ENCODE measurements at places on chromosomes 3 and 15. TPM values are rescaled to one million over a fixed set of nuclear protein-coding genes. Genes with fewer than 3 reads are reported as not detected.

- peak overlapping the region; percentile 83 for H3K27ac ChIP-seq
- H3K27me3 ChIP-seq, result no peaks in the 10 kb centered on the region
- H3K36me3 ChIP-seq, result peaks cover 67% of the 10 kb centered on the region
- peaks cover 29% of the 10 kb centered on the region for H3K4me1 ChIP-seq
- peak; percentile 59 for DNase-seq
These were observed 34.8 kb downstream of the ATG7 start for GRCh38 chr3:11306817-11307589.

Gene RNF111
- 38.9 TPM for total RNA-seq

DNA sequence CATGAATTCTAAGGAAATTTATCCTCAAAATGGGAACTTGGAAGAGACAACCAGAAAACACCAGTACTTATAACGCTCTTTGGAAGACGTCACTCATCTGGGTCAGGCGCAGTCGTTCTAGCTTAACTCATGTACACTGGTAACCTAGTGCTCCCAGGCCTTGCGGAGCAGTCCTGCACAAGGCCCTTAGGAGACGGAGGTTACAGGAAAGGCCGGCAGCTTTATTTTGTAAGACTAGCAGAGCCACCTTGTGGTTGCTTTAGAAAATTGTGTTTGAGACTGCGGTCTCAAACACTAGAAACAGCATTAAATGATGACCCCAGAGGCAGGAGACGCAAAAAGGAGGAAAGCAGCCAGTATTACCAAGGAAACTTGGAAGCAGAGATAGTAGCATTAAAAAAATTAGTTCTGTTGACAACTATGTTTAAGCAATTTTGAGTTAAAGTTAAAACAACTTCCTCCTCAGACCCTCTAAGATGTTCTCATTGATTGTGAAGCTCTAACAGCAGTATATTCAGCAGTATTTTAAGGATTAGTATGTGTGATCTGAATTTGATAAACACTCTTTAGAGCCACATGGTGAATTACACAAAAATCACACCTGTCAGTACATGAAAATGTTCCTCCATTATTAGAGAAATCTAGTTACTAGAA, 141.9 kb upstream of the C2CD4B start:
- peaks cover 9% of the 10 kb centered on the region for H3K4me1 ChIP-seq
- H3K36me3 ChIP-seq, result no peaks in the 10 kb centered on the region
- H3K27ac ChIP-seq, result no peak overlapping the region
- no peak for DNase-seq

- H3K4me3 ChIP-seq, result no peak overlapping the region
- H3K27me3 ChIP-seq, result peaks cover 23% of the 10 kb centered on the region
- H3K27ac ChIP-seq, result no peak overlapping the region
- H3K36me3 ChIP-seq, result no peaks in the 10 kb centered on the region
- no peak for DNase-seq
These were observed 75.3 kb downstream of the CYP19A1 start for GRCh38 chr15:51263116-51263515.

Gene RYR3
- not detected for total RNA-seq

Gene ARGFX
- total RNA-seq, result not detected

GRCh38 chr3:126464093-126464492, 11.6 kb downstream of the ZXDC start:
- DNase-seq, result no peak
- no peaks in the 10 kb centered on the region for H3K27me3 ChIP-seq
- H3K36me3 ChIP-seq, result peaks cover 55% of the 10 kb centered on the region
- peaks cover 18% of the 10 kb centered on the region for H3K4me1 ChIP-seq
- no peak overlapping the region for H3K4me3 ChIP-seq

Gene RTP1
- total RNA-seq, result not detected

GRCh38 chr15:57795261-57795660, 88.7 kb downstream of the POLR2M start:
- H3K4me3 ChIP-seq, result no peak overlapping the region
- H3K4me1 ChIP-seq, result no peaks in the 10 kb centered on the region
- peaks cover 9% of the 10 kb centered on the region for H3K27me3 ChIP-seq
- H3K27ac ChIP-seq, result no peak overlapping the region
- no peaks in the 10 kb centered on the region for H3K36me3 ChIP-seq

DNA sequence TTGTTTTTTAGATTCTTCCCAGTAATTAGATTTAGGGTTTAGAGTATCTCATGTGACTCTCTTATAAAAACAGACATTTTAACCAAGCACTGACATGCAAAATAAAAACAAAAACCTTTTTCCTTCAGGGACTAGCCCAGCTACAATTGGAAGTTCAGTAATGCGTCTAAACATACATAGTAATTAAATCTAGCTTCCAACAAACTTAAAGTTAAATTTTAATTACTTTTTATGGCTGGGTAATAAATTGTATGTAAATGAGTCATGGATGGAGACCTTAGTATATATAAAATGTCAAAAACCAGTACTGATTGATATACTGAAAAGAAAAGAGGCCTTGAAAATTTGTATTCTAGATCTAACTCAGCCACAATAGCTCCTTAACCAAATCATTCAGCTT, 43.6 kb upstream of the AP4E1 start:
- no peaks in the 10 kb centered on the region for H3K36me3 ChIP-seq
- H3K4me1 ChIP-seq, result no peaks in the 10 kb centered on the region
- no peak for DNase-seq
- H3K27ac ChIP-seq, result no peak overlapping the region
- H3K27me3 ChIP-seq, result peaks cover 6% of the 10 kb centered on the region
- no peak overlapping the region for H3K4me3 ChIP-seq

DNA sequence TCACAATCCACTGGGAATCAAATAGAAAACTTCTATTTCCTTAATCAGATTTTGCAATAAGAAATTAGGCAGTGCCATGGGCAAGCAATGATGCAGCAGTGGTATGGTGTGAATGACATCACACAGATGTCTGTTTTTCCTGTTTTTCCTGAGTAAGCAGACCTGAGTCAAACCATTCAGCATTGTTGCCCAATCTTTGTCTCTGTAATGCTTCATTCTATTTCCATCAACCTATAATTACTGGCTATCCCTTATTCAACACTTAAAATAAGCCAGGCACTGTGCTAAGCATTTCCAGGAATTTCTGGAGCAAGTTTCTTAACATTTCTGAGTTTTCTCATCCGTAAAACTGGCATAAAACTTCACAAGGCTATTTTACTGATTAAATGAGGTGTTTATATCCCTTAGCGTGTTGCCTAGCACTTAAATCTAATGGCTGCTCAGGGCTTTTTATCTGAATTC, 11.3 kb upstream of the OXSR1 start:
- H3K4me3 ChIP-seq, result no peak overlapping the region
- H3K36me3 ChIP-seq, result no peaks in the 10 kb centered on the region
- H3K27me3 ChIP-seq, result no peaks in the 10 kb centered on the region
- H3K4me1 ChIP-seq, result peaks cover 42% of the 10 kb centered on the region
- no peak overlapping the region for H3K27ac ChIP-seq

DNA sequence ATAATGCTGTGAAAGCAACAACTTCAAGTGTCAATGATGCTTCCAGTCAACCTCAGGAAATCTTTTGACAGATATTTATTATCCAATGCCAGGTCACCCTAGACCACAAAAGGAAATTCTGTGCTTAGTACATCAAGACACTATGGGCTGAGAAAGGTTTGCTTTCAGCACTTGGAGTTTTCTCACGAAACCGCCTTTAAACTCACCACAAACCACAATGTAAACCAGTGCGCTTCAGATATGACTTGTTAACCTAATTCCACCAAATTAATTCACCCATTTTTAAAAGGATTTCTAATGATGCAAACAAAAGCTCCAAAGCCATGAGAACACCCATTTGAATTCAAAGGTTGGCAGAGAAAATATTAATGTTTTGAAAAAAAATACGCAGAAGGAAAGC, 292.9 kb upstream of the NR2F2 start:
- H3K27me3 ChIP-seq, result peaks cover 58% of the 10 kb centered on the region
- peak; percentile 39 for DNase-seq
- H3K4me1 ChIP-seq, result peaks cover 10% of the 10 kb centered on the region
- no peaks in the 10 kb centered on the region for H3K36me3 ChIP-seq
- no peak overlapping the region for H3K27ac ChIP-seq
- H3K4me3 ChIP-seq, result no peak overlapping the region

DNA sequence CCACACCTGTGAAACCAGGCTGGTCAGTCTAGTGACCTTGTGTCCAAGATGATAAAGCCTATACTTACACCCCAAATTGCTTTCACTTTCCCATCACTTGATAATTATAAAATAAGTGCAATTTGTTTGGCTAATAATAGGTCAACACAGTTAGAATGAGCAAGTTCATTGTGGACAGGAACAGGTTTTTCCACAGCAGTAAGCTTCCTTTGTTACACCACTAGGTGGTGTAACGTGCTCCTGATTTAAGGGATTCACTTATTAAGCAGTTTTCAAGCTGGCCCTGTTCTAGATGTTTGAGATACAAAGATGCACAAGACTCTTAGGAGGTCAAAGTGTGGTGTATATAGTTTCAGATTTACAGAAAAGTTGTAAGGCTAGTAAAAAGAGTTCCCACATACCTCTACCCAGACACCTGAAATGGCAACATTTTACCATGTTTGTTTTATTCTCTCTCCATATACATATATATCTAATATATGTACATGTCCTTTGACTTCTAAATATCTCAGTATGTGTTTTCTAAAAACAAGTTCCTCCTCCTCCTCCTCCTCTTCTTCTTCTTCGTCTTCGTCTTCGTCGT, 6.8 kb upstream of the MFSD1 start:
- peaks cover 3% of the 10 kb centered on the region for H3K4me1 ChIP-seq
- no peak overlapping the region for H3K27ac ChIP-seq
- no peaks in the 10 kb centered on the region for H3K36me3 ChIP-seq
- peaks cover 13% of the 10 kb centered on the region for H3K27me3 ChIP-seq
- no peak for DNase-seq

DNA sequence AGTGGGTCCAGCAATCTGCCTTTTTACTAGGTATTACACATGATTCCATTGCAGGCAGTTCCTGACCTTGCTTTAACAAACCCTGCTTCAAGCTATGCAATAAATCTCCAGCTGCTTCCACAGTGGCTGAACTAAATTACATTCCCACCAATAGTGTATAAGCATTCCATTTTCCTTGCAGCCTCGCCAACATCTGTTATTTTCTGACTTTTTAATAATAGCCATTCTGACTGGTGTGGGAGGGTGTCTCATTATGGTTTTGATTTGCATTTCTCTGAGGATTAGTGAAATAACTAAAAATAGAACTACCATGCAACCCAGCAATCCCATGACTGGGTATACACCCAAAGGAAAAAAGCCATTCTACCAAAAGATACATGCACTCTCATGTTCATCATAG, 36.4 kb upstream of the DNAJC13 start:
- no peak overlapping the region for H3K4me3 ChIP-seq
- peaks cover 2% of the 10 kb centered on the region for H3K27me3 ChIP-seq
- H3K4me1 ChIP-seq, result no peaks in the 10 kb centered on the region
- DNase-seq, result no peak
- H3K36me3 ChIP-seq, result no peaks in the 10 kb centered on the region

Gene HIGD2B
- not detected for total RNA-seq

Gene TMEM212
- not detected for total RNA-seq

Gene ANKRD63
- 0.37 TPM for total RNA-seq

GRCh38 chr3:14799146-14799545, 19.6 kb upstream of the FGD5 start:
- no peak overlapping the region for H3K4me3 ChIP-seq
- H3K27me3 ChIP-seq, result peaks cover 30% of the 10 kb centered on the region

DNA sequence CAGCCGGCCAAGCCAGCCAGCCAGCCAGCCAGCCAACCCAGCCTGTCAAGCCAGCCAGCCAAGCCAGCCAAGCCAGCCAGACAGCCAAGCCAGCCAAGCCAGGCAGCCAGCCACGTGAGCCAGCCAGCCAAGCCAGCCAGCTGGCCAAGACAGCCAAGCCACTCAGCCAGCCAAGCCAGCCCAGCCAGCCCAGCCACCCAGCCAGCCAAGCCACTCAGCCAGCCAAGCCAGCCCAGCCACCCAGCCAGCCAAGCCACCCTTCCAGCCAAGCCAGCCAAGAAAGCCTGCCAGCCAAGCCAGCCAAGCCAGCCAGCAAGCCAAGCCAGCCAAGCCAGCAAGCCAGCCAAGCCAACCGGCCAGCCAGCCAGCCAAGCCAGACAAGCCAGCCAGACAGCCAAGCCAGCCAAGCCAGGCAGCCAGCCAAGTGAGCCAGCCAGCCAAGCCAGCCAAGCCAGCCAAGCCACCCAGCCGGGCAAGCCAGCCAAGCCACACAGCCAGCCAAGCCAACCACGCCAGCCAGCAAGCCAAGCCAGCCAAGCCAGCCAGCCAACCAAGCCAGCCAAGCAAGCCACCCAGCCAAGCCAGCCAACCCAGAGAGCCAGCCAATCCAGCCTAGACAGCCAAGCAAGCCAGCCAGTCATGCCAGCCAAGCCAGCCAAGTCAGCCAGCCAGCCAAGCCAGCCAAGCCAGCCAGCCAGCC, 199.5 kb downstream of the GOLGA6L6 start:
- H3K4me3 ChIP-seq, result no peak overlapping the region
- peaks cover 2% of the 10 kb centered on the region for H3K36me3 ChIP-seq
- DNase-seq, result peak; percentile 24
- no peaks in the 10 kb centered on the region for H3K27me3 ChIP-seq
- no peaks in the 10 kb centered on the region for H3K4me1 ChIP-seq
- H3K27ac ChIP-seq, result no peak overlapping the region

DNA sequence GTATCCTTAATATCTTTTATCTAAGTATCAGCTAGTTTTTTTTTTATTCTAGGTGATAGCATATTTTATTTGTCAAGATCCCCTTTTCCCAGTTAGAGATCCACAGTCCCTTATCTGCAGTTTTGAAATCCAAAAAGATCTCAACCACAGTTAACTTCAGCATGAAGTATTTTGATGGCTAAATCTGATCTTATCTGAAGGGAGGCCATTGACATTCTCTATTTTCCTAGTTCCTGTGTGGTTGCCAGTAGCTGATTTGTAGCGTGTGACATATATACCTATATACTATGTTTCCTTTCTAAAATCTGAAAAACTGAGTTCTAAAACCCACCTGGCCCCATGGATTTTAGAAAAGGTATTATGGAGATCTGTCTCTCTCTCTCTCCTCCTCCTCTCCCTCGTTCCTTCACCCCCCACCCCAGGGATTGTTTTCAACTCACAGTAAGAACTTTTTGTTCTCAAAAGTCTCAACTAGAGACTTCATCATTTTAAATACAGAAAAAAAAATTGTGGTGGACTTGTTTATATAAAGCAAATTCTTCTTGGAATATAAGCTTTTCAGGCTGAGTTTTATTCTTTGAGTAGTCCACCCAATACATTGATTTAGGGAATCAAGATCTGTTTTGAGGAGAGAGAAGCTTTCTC, 12.3 kb downstream of the TCF12 start:
- no peak overlapping the region for H3K4me3 ChIP-seq
- peaks cover 56% of the 10 kb centered on the region for H3K36me3 ChIP-seq
- H3K4me1 ChIP-seq, result peaks cover 27% of the 10 kb centered on the region

Gene TEX264
- total RNA-seq, result 65.0 TPM
